Jurkat, Clone E6-1 (cell line): ENCODE measurements at places on chromosomes 11 and 22.
A peak's percentile ranks its signal among the peaks of the same experiment; 100 is the strongest.

- no peak for DNase-seq
These were observed 64.6 kb upstream of the ADSL start for GRCh38 chr22:40281717-40282116.

- DNase-seq: no peak
These were observed 1.3 kb downstream of the SSH3 start for GRCh38 chr11:67304511-67305113.

- peak; percentile 21 for DNase-seq
These were observed 366.9 kb downstream of the BRD1 start for GRCh38 chr22:49460592-49461281.

DNA sequence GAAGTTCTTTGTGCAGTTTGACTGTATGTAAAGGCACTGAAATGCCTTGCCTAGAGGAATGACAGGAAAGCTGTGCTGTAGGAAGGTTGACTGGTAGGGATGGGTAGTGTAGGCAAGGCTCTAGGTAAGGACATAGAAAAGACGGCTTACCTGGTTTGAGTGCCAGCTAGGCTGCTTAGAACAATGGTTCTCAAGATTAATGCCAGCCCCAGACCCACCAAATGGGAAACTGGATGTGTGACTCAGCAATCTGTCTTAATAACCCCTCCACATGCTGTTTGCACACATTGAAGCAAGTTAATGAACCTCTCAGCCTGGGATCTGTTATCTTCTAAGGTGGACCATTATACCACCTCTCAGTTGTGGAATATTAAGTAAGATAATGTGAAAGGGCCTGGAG is 3.7 kb downstream of the RPS3 start:
- DNase-seq: no peak
